ENCODE measurements at places on chromosomes 16 and 17.

GRCh38 chr17:33908363-33909064, 346.6 kb upstream of the CCL2 start:
- no peak for DNase-seq

DNA sequence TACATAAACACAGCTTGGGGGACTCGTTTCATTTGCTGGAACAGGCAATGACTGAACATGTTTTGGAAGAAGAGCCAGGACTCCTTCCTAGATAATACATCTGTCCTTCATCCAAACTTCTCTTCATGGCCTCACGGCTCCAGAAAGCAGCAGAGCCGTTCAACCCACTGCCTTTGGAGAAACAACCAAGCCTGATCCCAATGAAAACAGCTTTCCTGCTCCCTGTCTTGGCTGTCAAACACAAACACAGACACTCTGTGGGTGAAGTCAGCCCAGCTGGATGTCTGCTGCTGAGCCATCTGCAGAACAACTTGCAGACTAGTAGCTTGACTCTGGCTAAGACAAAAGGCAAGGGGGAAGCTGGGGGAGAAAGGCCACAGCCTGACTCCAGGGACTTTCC, 345.1 kb upstream of the PSMD7 start:
- DNase-seq, result no peak

- no peak for DNase-seq
These were observed 8.1 kb downstream of the BTBD17 start for GRCh38 chr17:74353446-74354060.

- DNase-seq, result no peak
These were observed 331.9 kb downstream of the SEC14L1 start for GRCh38 chr17:77472468-77473310.

- DNase-seq, result no peak
These were observed 81.0 kb upstream of the MYOCD start for GRCh38 chr17:12584727-12585126.

DNA sequence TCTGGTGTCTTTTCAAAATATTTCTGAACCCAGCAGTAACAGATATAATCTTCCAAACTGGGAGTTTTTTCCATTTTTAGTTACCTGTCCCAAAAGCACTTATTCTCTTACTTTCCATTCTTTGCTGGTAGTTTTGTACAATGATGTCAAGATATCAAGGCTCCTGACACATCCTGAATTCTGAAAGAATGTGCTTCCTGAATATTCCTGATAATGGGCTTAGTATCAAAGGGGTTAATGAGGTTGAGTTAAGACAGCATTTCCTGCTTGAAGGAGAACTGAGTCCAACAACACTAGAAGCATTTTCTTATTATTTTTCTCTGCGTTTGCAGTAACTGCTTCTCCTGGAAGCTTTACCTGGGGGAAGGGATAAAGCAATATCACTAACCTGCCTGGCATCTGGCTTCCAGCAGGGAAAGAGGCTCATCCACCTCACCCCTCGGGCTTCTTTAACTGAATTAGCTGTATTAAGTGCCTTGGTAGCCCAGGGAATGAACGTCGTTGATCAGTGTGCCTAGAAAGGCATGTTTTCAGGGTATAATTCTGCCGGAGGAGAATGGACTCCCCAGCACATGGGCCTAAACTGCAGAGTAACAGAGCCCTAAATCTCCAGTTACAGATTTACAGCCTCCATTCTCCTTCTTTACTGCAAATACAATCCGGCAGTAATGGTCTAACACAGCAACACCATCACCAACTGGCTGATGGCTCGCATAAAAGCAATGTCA, 134.4 kb downstream of the SNX11 start:
- DNase-seq, result no peak

GRCh38 chr16:87210894-87211293, 106.3 kb downstream of the C16orf95 start:
- no peak for DNase-seq

DNA sequence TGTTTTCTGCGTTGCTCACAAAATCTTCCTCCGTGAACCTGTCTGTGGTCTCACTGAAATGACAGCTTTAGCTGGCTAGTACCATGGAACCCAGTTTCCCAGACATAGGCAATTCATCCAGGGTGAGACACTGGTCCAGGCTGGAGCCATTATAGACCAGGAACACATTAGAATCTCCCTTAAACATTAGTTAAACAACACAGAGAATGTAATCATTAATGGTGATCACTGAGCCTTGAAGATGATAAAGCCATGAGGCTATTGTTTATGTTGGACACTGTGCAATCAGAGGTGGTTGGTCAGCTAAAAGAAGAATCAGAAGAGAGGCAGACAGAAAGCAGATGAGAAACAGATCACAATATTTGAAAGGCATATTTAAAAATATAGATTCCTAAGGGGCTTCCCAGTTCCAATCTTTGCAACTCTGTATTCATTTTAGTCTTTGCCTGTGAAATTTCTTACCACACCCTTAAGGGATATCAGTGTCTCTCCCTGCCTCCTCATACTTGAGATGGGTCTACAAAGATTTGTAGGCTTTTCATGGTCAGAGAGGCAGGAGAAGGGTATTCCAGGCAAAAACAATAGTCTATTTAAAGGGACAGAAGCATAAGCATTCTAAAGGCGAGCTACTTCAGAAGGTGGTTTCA, 317.9 kb downstream of the MAP2K6 start:
- no peak for DNase-seq

DNA sequence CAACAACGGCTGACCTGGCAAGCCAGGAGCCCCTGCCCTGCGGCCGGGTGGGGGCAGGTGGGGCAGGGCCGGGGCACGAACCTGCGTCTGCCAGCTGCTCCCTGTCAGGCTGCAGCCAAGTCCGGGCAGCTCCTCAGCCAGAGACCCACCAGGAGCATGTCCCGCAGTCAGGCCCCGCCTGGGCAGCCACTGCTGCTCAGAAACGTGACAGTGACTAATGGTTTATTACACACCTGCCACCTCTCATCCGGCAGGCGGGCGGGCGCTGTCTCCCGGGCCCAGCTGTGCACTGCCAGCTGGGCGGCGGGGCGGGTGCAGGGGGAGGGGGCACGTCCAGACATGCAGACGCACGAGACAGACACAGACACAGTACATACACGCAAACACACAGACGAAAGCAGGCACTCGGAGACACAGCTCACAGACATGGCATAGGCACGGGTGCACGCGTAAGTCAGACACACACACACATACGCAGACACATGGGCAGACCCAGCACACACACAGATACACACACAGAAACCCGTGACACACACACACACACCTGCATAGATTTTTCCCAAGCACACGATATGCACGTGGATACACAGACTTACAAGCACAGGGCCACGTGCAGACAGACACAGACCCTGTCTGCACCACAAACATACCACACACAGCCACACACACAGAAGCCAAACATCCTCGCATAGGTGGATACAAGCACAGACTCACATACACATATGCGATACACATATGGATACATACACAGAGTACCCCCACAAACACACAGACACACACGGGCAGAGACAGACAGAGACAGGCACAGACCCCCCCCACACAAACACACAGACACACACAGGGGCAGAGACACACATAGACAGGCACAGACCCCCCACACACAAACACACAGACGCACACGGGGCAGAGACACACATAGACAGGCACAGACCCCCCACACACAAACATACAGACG, 248.3 kb upstream of the CIBAR2 start:
- DNase-seq, result no peak

DNA sequence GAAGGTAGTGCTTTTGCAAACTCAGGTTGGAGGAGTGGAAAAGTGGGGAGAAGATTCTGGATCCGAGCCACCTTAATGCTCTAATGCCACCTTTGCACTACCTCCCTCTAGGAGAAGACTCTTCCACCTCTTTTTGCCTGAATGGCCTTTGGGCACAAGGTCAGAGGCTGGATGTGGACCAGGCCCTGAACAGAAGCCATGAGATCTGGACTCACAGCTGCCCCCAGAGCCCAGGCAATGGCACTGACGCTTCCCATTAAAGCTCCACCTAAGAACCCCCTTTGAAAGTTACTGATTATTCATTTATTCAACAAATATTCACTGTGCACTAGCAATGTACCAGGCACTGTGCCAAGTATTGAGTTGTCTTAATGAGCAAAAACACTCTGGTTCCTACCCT, 3.2 kb downstream of the SHBG start:
- DNase-seq, result no peak
